ENCODE measurements at places on chromosomes 1 and 21. TPM values are rescaled to one million over a fixed set of nuclear protein-coding genes. Genes with fewer than 3 reads are reported as not detected.

DNA sequence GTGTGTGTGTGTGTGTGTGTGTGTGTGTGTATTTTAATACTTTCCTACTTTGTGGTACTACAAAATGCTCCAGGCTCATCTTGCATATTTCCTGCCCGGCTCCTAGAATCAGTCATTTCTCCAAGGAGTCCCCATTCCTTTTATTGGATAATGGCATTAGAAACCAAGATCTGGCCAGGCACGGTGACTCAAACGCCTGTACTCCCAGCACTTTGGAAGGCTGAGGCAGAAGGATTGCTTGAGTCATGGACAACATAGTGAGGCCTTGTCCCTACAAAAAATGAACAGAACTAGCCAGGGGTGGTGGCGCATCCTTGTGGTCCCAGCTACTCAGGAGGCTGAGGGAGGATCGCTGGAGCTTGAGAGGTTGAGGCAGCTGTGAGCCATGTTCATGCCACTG lies 20.3 kb downstream of the EPB41 start:
- H3K4me1 ChIP-seq: no peaks in the 10 kb centered on the region
- H3K27me3 ChIP-seq: no peaks in the 10 kb centered on the region
- H3K36me3 ChIP-seq: no peaks in the 10 kb centered on the region
- H3K27ac ChIP-seq: no peak overlapping the region

Gene KIAA1614
- 21.9 TPM for total RNA-seq

GRCh38 chr21:44548922-44549321 lies 2.4 kb downstream of the KRTAP10-2 start:
- H3K27ac ChIP-seq: no peak overlapping the region
- no peaks in the 10 kb centered on the region for H3K36me3 ChIP-seq
- no peak for DNase-seq

GRCh38 chr1:89850844-89851415 lies 30.1 kb downstream of the LRRC8D start:
- H3K4me3 ChIP-seq: no peak overlapping the region
- H3K36me3 ChIP-seq: no peaks in the 10 kb centered on the region
- no peaks in the 10 kb centered on the region for H3K27me3 ChIP-seq
- DNase-seq: no peak

Gene SYTL1
- 0.21 TPM for total RNA-seq

- DNase-seq: no peak
- H3K27me3 ChIP-seq: no peaks in the 10 kb centered on the region
- no peak overlapping the region for H3K4me3 ChIP-seq
- no peak overlapping the region for H3K27ac ChIP-seq
- H3K4me1 ChIP-seq: no peaks in the 10 kb centered on the region
These were observed 8.6 kb upstream of the C1orf105 start for GRCh38 chr1:172411791-172412338.

DNA sequence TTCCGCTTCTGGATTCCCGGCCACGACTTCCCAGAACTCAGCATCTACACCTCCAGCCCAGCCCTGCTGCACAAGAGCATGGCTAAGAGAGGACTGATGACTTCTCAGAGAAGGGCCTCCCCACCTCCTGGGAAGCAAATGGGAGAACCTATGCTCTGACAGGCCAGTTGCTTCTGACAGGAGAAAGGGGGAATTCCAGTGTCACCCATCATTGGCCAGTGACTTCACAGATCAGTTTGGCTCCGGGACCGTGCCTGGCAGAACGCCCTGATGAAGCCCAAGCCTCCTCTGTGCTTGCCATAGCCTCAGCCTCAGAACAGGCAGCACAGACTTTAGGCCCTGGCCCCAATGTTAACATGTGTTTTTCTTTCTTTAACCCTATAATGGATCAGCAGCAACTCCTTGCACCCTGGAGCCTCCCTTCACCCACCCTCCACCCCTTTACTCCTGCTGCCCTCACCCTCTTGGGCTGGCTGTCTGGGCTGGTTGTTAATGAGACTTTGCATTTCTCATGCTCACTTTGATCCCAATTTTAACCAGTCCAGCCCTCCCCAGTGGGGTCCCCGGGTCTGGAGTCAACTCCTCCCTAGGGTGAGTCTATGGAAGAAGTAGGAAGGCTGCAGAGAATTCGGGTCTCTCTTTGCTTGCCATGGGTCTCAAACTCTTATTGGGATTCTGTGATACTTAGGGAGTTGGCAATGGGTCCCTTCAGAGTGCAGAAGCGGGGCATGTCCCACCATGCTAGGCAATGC lies 42.7 kb upstream of the SLC30A1 start:
- no peaks in the 10 kb centered on the region for H3K36me3 ChIP-seq
- no peaks in the 10 kb centered on the region for H3K4me1 ChIP-seq
- no peak overlapping the region for H3K27ac ChIP-seq
- H3K4me3 ChIP-seq: no peak overlapping the region
- H3K27me3 ChIP-seq: no peaks in the 10 kb centered on the region

Gene TEKT2
- total RNA-seq: not detected

DNA sequence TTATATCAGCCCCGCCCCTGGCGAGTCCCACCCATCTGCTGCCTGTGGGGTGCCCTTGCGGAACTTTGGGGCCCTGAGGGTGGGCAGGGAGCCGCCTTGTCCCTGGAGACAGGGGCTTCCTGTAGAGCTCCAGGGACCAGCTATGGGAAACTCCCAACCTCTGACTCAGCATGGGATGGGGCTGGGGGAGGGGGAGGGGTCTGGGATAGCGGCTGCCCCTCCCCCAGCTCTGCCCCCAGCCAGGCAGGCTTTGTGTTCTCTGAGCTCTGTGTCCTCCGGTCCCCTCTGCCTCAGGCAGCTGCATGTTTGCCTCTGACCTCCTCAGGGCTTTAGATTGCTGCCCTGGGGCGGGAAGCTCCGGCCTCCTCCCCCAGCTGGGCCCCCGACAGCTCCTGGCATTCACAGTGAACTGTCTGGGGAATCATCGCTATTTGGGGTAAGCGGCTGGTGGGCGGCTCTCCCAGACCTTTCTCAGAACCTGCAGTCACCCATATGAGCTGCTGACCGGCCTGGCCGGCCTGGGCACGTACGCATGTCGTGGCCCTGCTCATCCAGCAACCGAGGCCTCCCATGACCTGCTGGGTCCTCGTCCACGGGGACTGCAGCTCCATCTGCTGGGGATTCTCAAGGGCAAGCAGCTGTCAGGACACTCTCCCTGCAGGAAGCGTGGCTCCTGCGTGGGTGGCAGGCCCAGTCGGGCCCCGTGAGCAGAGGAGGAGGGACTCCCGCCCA lies 17.1 kb downstream of the ARHGEF16 start:
- DNase-seq: no peak
- no peaks in the 10 kb centered on the region for H3K4me1 ChIP-seq
- peaks cover 5% of the 10 kb centered on the region for H3K27me3 ChIP-seq
- H3K27ac ChIP-seq: no peak overlapping the region
- H3K36me3 ChIP-seq: no peaks in the 10 kb centered on the region

Gene KCNT2
- 8.4 TPM for total RNA-seq

DNA sequence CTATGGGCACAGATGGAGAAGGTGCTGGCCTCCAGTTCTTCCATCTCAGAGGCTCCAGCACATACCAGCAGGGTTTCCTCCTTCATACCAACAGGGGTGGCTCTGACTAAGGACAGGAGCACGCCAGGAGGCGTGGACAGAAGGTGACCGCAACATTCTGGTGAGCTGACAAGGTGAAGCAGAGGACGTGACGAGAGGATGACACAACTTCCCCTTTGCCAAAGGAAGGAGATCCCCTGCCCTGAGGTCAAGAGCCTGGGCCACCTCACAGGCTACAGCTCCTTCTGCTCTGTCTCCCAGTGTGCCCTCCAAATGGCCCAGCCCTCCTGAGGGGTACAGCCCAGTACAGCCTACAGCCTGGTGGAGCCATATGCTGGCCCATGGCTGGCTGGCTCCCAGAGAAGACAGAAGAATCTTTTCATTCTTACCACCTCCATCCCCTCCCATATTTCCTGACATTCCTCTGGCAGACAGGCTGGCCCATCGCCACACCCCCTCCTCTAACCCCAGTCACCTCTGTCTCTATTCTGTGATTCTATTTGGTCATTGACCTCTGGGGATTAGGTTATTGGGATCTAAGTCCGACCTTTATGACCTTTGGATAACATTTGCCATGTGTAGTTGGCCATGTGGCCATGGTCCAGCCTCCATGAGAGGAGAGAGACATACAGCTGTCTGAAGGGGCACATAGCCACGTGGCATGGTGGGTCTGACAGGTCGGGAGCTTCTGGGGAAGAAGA lies 5.1 kb upstream of the LAMB3 start:
- H3K4me3 ChIP-seq: no peak overlapping the region
- no peaks in the 10 kb centered on the region for H3K4me1 ChIP-seq
- H3K36me3 ChIP-seq: no peaks in the 10 kb centered on the region
- H3K27me3 ChIP-seq: no peaks in the 10 kb centered on the region

Gene FCRL5
- not detected for total RNA-seq

- no peaks in the 10 kb centered on the region for H3K36me3 ChIP-seq
- H3K4me3 ChIP-seq: no peak overlapping the region
- no peaks in the 10 kb centered on the region for H3K27me3 ChIP-seq
- peaks cover 41% of the 10 kb centered on the region for H3K4me1 ChIP-seq
These were observed 71.7 kb downstream of the JAK1 start for GRCh38 chr1:64894438-64895196.

- H3K4me1 ChIP-seq: peaks cover 12% of the 10 kb centered on the region
- no peak for DNase-seq
- no peaks in the 10 kb centered on the region for H3K27me3 ChIP-seq
- no peak overlapping the region for H3K27ac ChIP-seq
These were observed 89.4 kb upstream of the UBE2U start for GRCh38 chr1:64114012-64114525.

DNA sequence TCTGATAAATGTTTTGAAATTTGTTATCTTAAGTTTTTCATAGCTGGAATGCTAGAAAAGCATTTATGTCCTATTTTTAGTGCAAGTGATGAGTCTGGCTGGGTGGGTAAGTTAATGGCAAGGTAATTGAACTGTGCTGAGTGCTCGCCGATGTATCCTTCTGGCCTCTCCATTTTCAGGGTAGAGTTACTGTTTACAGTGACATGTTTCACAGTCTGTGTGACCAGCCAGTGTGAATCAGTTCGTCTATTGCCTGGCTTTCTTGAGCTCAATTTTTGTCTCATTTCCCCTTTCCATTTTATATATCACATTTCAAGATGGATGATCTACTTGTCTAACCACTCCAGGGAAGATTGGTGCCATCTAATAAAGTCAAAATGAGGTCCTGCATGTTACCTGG lies 44.1 kb downstream of the ITSN1 start:
- H3K4me1 ChIP-seq: peaks cover 5% of the 10 kb centered on the region
- no peaks in the 10 kb centered on the region for H3K36me3 ChIP-seq
- DNase-seq: no peak
- no peak overlapping the region for H3K4me3 ChIP-seq
- H3K27me3 ChIP-seq: no peaks in the 10 kb centered on the region
- H3K27ac ChIP-seq: peak overlapping the region; percentile 5

DNA sequence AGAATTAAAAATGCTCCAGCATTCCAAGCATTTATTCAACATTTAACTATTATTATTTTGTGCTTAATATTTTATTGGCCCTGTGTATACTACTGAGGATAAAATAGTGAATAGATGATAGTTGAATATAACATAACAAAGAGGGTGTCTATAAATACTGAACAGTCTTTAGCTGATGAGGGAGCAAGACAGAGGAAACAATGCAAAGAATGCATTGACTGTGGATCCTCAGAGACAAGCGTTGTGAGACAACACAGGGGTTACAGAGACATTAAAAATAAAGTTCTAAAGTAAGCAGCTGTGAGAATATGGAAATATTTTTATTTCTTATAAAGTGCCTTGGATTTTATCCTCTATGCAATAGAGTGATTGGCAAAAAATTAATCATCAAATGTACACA lies 1133.1 kb downstream of the PLA2G4A start:
- H3K27me3 ChIP-seq: no peaks in the 10 kb centered on the region
- DNase-seq: no peak
- no peak overlapping the region for H3K27ac ChIP-seq
- H3K36me3 ChIP-seq: no peaks in the 10 kb centered on the region
- no peaks in the 10 kb centered on the region for H3K4me1 ChIP-seq
- no peak overlapping the region for H3K4me3 ChIP-seq

Gene CFAP107
- not detected for total RNA-seq

Gene PACC1
- total RNA-seq: 0.85 TPM

Gene EPS8L3
- total RNA-seq: not detected

- H3K27me3 ChIP-seq: no peaks in the 10 kb centered on the region
- H3K4me3 ChIP-seq: no peak overlapping the region
- H3K4me1 ChIP-seq: no peaks in the 10 kb centered on the region
- no peaks in the 10 kb centered on the region for H3K36me3 ChIP-seq
These were observed 26.7 kb downstream of the BTG3 start for GRCh38 chr21:17585875-17586450.

DNA sequence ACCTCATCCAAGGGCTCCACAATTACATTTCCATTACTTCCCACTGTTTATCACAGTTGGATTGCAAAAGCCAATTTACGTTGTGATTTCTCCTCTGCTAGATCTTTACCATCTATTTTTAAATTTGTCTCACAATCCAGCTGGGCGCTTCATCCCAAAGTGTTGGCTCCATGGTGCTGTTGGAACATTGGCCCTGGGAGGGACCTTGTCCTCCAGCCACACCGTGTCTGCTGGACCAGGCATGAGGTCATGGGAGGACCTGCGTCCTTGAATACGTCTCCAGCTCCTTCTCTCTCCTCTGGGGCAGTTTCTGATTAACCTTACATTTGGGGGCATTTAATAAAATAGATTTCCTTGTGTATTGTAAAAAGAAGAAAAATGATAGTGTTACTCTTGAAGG lies 125.4 kb downstream of the KCNJ6 start:
- H3K4me1 ChIP-seq: peaks cover 9% of the 10 kb centered on the region
- peak overlapping the region; percentile 26 for H3K27ac ChIP-seq
- H3K4me3 ChIP-seq: no peak overlapping the region
- DNase-seq: no peak
- no peaks in the 10 kb centered on the region for H3K36me3 ChIP-seq
- H3K27me3 ChIP-seq: no peaks in the 10 kb centered on the region

Gene PADI3
- not detected for total RNA-seq

DNA sequence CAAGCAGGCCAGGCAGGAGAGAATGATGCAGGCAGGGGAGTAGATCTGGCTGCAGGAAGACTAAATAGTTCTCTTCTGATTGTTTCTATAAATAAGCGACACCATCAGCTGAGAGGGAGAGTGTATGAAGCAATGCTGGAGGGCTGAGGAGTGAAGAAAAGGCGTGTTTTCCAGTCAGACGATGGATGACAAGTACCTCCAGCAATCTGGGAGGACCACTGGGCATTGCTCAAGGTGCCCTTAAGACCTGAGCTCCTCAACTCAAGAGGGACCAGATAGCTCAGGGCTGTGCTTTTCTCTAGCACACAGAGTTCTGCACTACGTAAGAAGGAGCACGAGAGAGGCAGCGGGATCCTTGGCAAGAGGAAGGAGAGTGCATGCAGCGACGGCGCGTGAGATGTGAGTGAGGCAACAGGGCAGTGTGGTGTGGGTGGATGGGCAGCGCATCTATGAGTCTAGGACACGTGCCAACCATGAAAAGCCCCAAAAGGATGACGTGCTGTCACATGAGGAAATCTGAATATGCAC lies 36.0 kb downstream of the PABPC4 start:
- H3K36me3 ChIP-seq: peaks cover 23% of the 10 kb centered on the region
- H3K4me3 ChIP-seq: no peak overlapping the region
- peak; percentile 49 for DNase-seq
- no peaks in the 10 kb centered on the region for H3K4me1 ChIP-seq
- H3K27me3 ChIP-seq: no peaks in the 10 kb centered on the region

GRCh38 chr1:153742411-153743142 lies 14.7 kb downstream of the INTS3 start:
- no peak overlapping the region for H3K4me3 ChIP-seq
- H3K27me3 ChIP-seq: no peaks in the 10 kb centered on the region
- H3K27ac ChIP-seq: peak overlapping the region; percentile 86
- peaks cover 25% of the 10 kb centered on the region for H3K36me3 ChIP-seq

- no peak overlapping the region for H3K4me3 ChIP-seq
- no peaks in the 10 kb centered on the region for H3K36me3 ChIP-seq
- peak; percentile 71 for DNase-seq
- no peaks in the 10 kb centered on the region for H3K4me1 ChIP-seq
- H3K27ac ChIP-seq: peak overlapping the region; percentile 46
These were observed 177.7 kb downstream of the ADSS2 start for GRCh38 chr1:244273845-244274619.
